ENCODE measurements at places on chromosomes 7 and 10.

- no peak for DNase-seq
Measured at GRCh38 chr10:5479481-5480161, 19.7 kb downstream of the CALML5 start.

GRCh38 chr7:88185650-88186049, 34.2 kb downstream of the SRI start:
- DNase-seq, result no peak

DNA sequence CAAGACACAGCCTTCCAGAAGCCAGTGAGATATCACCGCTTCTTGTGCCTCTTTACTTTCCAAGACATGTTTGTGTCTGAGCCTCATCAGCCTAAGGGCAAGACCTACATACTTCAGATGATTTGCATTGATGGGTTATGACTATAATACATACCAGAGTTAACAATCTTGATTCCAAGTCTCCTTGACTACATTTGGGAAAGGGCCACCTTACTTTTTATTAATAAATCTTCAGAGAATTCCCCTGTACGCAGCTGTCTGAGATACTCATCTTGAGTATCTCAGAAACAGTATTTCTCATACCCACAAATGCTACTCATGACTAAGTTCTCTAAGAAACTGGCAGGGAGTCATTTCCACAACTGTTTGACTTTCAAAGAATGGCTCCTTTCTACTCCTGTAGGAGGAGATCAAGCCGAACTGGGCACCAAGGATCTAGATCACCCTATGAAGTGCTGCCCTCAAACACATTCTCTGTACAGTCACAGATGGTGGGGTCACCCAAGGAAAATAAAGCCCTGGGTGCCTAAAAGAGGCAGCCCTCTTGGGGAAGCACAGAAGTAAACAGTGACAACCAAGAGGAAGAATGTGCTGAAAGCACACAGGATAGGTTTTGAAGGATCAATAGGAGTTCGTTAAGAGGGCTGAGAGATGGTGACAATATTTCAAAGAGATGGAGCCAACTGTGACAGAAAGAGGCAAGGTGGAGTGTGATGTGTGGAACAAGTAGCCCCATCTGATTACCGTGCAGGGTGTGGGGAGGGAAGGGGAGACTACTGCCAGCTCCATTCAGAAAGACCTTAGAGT, 138.9 kb downstream of the JAZF1 start:
- no peak for DNase-seq

GRCh38 chr7:158655931-158656441, 48.6 kb downstream of the NCAPG2 start:
- peak; percentile 22 for DNase-seq

GRCh38 chr10:61967298-61967697, 65.8 kb downstream of the ARID5B start:
- DNase-seq, result no peak

GRCh38 chr10:69925111-69925510, 123.4 kb downstream of the COL13A1 start:
- no peak for DNase-seq

GRCh38 chr7:24660546-24660945, 87.3 kb downstream of the PALS2 start:
- DNase-seq, result no peak

GRCh38 chr7:18521945-18522566, 26.5 kb downstream of the HDAC9 start:
- DNase-seq, result no peak

DNA sequence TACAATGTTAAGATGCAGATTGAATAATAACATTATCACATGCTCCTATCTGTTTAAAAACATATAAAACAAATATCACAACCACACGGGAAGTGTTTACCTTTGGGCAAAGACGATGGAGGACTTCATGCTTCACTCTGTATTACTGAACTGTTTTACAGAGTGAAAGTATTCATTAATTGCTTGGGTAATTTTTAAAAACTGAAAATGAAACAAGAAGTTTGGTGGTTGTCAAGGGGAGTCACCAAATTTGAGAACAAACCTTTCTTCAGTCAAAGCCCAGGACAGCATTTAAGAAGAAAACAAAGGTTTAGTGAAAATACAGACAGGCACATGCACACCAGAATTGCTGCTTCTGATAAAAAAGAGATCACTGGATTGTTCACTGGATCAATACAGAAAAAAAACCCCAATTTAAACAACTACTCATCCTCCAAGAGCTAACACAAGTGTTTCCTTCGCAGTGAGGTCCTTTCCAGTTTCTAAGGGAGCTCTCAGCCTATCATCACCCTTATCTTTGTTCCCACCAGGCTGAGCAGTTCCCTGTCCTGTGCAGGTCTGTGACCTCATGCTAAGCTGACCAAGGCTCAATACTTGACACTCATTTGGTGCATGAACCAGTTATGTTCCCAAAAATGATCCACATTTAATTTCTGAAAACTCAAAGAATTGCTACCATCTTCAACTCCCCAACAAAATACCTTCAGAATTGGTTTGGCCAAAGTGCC, 8.8 kb downstream of the PARP12 start:
- DNase-seq, result no peak

DNA sequence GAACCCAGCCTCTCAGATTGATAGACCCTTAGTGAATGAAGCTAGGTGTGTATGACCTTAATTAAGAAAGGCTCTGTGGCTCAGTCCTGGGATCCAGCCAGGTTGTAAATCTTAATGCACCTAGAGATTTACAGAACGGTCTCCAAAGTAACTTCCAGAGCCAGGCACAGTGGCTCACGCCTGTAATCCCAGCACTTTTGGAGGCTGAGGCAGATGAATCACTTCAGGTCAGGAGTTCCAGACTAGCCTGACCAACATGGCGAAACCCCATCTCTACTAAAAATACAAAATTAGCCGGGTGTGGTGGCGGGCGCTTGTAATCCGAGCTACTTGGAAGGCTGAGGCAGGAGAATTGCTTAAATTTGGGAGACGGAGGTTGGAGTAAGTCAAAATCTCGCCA, 24.3 kb downstream of the CALHM2 start:
- no peak for DNase-seq

DNA sequence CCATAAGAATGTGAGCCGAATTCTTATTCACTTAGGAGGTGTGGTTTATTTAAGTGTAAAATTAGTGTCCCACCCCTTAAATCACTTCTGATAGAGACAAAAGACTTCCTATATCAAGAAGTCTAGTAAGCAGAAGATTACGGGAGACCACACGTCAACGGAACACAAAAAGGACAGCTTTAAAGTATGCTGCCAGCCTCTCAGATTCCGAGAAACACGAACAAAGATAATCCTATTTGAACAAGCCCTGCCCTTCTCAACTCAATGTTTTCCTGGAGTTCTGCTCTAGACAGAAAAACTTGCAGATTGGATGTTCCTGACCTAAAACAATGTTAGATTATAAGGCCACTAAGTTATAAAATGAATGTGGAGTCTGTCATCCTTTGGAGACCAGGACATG, 4.9 kb upstream of the MCU start:
- no peak for DNase-seq

GRCh38 chr7:53541475-53541874, 506.0 kb downstream of the POM121L12 start:
- DNase-seq, result no peak

DNA sequence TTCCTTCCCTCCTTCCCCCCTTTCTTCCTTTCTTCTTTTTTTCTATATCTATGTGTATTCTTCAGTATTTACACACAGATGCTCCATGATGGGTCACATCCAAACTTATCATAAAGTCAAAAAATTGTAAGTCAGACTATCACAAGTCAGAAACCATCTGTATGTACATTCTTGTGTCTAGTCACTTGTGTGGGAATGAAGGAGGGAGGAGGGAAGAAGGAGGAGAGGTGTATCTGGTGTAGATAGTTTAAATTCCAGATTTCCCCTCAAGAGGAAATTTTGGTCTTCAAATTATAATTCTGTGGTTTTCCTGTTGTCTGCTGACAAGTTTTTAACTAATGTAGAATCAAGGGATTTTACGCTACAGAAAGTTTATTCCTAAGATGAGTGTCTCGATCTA, 287.2 kb downstream of the ETV1 start:
- no peak for DNase-seq

GRCh38 chr7:104826135-104826534, 187.9 kb upstream of the KMT2E start:
- no peak for DNase-seq

GRCh38 chr7:33928986-33929385, 23.6 kb downstream of the BMPER start:
- DNase-seq, result no peak

- no peak for DNase-seq
Measured at GRCh38 chr7:30344513-30344912, 60.1 kb downstream of the ZNRF2 start.

DNA sequence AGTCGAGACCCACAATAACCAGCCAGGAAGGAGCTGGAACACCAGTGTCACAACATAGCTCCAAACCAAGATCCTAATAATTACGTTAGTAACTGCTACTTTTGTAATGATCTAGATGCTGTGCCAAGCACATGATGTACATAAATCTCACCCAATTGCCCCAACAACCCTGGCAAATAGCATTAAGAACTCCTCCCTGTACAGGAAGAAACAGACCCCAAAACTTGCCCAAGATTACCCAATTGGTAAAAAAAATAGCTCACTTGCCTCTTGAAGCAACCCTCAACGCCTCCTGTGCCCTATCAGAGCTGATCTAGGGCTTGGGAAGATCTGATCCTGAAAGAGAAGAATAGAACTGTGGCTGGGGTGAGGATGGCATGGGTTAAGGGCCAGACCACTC, 628.7 kb upstream of the AUTS2 start:
- DNase-seq, result no peak

DNA sequence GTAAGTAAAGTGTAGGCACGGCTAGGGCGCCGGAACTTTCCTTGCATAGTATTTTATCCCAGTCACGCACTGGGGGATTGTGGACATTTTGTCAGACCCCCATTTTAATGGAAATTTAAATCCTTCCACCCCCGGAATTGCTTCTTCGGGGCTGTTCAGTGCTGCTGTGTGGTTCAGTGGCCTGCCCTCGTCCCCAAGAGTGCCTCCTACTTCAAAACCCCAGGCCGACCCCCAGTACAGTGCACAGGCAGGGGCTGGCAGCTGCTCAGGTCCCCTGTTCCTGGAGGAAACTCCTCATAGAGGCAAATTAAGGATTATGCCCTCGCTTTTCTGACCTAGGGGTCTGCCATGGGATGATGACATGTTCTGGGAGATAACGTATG, 94.5 kb downstream of the PTPRE start:
- DNase-seq, result no peak

- DNase-seq, result no peak
Measured at GRCh38 chr7:5646846-5647245, 134.6 kb downstream of the RNF216 start.

- no peak for DNase-seq
Measured at GRCh38 chr7:107165341-107165740, 3.5 kb upstream of the HBP1 start.

GRCh38 chr10:133162910-133163856, 3.2 kb downstream of the KNDC1 start:
- no peak for DNase-seq

- DNase-seq, result no peak
Measured at GRCh38 chr7:98110249-98111022, 3.8 kb downstream of the LMTK2 start.

GRCh38 chr7:45656431-45656830, 82.3 kb downstream of the ADCY1 start:
- DNase-seq, result no peak

DNA sequence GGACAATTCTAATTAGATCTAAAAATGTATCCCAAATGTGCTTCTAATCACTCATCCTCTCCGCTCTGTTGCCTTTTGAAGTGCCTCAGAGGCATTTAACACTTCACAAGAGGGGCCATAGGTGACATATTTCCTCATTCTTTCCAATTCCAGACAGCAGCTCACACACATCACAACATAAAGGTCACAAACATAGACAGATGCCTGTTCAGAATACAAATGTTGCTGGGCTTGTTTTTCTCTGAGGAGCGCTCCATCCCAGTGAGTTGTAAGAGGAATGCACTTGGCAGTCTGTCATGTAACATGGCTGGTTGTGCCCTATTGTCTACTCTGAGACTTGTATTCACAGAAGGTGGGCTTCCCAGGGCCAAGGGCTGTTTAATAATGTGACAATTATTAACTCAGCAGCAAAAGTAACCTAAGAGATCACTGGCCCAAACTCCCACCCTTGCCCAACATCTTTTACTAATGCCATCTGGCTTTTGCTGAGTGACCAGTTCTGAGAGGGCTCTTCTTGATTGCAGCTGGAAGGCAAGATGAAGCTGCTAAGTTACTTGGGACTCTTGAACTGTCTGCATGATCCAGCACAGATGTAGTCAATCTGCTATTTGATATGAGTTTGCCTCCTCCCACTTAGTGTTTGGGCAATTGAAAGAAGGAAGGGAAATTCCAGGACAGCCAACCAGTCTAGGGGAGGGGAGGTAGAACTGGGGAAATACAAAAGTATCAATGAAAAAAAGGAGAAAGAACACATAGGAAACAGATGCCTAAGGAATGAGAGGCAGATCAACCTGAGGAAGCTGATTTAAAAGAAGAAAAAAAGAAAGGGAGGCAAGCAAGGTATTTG, 13.6 kb downstream of the PON2 start:
- DNase-seq, result no peak

DNA sequence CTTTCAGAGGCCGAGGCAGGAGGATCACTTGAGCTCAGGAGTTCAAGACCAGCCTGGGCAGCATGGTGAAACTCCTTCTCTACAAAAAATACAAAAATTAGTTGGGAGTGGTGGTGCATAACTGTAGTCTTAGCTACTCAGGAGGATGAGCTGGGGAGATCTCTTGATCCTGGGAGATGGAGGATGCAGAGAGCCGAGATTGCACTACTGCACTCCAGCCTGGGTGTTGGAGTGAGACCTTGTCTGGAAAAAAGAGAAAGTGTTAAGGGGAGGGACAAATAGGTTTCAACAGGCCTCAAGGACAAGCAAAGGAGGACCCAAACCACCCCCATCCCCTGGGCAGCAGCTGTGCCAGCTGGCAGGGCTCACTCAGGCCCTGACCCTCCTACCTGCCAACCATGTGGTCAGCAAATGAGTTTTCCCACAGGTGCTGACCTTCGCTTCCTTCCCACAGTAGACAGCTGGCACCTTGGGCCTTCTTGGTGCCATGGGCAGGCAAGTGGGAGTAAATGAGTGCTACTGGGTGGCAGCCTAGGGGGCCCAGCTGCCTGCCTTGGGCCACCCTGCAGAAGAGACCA, 5.5 kb upstream of the PNLIPRP2 start:
- DNase-seq, result no peak

- no peak for DNase-seq
Measured at GRCh38 chr10:93992400-93993030, 1.2 kb upstream of the PLCE1 start.

DNA sequence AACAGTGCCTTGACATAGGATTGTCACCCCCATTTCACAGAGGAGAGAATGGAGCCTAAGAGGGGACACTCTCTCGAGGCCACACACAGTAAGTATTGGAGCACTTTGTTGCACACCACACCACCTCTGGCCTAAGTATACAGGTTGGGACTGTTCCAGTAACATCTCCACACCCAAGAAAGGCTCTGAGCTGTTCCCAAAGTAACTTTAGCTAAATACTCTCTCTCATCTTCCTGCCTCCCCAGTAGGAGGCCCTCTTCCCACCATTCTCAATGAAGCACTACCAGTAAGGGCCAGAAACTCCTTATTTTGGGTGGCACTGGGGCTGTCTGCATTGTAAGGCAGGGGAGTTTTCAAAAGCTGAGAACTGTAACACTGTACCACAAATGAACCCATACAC, 189.5 kb downstream of the ZNF438 start:
- DNase-seq, result no peak

GRCh38 chr10:87661861-87662785, 2.4 kb downstream of the PAPSS2 start:
- no peak for DNase-seq

All from CD4-positive, alpha-beta T cell treated with Interleukin-6 for 4 hours (primary cell).